ENCODE measurements at places on chromosomes 1 and 21. TPM values are rescaled to one million over a fixed set of nuclear protein-coding genes. Genes with fewer than 3 reads are reported as not detected.

KLHDC9 gene
- 0.18 TPM for total RNA-seq

CSMD2 gene
- total RNA-seq, result 0.28 TPM

SPATA1 gene
- under 0.01 TPM for total RNA-seq

PLD5 gene
- total RNA-seq, result not detected

OR2M3 gene
- total RNA-seq, result not detected

CCDC27 gene
- total RNA-seq, result not detected

LHX8 gene
- total RNA-seq, result not detected

ADAM15 gene
- total RNA-seq, result 29.7 TPM

GRCh38 chr1:239288820-239289554 is 97.4 kb upstream of the CHRM3 start:
- DNase-seq, result no peak

- no peak for DNase-seq
These were observed 83.6 kb downstream of the ST6GALNAC3 start for GRCh38 chr1:76158126-76158525.

- DNase-seq, result peak; percentile 97
These were observed 30.0 kb upstream of the S100A7 start for GRCh38 chr1:153490272-153491051.

- no peak for DNase-seq
These were observed 75.1 kb downstream of the ARHGEF10L start for GRCh38 chr1:17614586-17614985.

- DNase-seq, result peak; percentile 54
These were observed 88.2 kb upstream of the ABCD3 start for GRCh38 chr1:94329986-94330385.

- DNase-seq, result no peak
These were observed 28.3 kb upstream of the RCSD1 start for GRCh38 chr1:167601442-167602383.

DNA sequence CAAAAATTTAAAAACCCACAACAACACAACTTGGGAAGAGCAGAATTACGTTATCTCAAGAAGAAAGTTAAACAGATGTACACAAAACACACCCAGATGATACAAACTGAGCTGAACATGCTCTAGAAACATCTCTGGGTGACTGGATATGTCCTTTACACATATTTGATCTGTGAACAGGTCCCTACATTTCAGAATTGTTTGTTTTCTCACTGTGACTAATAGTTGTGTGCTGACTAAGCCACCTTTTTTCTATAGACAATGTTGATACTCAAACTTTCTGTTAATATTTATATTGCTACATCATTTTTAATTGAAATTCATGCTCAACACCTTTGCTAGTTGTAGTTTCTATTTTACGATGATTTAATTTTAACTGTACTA is 1.0 kb upstream of the F11R start:
- DNase-seq, result peak; percentile 33

- no peak for DNase-seq
These were observed 14.4 kb downstream of the INAVA start for GRCh38 chr1:200909071-200909470.

GRCh38 chr1:33768106-33768505 is 95.8 kb upstream of the HMGB4 start:
- no peak for DNase-seq

DNA sequence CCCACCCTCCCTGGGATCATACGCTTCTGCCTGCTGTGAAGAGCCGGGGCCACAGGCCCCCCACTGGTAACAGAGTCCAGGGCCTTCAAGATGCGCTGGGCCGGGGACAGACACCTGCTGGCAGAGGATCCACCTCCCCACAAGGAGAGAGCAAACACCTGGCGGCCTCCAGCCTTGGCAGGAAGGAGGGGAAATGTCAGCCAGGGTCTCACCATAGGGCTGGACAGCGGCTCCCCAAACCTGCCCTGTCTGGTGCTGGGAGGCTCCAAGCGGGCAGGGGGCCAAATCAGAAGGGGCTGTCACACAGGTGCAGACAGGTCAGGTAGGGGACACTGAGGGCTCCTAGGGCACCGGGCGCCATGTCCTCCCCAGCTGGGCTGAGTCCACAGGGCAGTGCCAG is 58.9 kb downstream of the KCNAB2 start:
- DNase-seq, result no peak

DNA sequence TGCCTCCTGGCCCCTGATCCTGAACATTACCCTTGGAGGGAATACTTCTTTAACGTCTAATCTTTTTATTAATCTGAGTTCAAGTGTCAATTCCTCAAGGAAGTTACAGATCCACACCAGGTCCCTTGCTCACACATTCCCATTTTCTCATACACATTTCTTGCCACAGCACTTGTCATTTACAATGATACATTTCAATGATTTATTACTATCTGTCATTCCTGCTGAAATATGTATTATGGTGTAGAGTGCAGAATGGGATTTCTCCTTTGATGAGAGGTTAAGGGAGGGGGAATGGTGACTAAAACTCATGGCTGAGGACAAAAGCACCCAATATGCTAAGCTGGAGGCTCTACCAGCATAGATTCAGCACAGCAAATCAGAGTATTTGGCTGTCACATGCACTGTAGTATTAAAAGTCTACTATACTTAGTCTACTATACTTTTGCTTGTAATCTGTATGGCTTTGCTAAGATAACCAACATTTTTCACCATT is 982.5 kb downstream of the TTLL7 start:
- no peak for DNase-seq

GRCh38 chr1:54815086-54815876 is 14.2 kb upstream of the TTC22 start:
- DNase-seq, result no peak

- DNase-seq, result no peak
These were observed 66.1 kb downstream of the IARS2 start for GRCh38 chr1:220160027-220160426.

GRCh38 chr1:112833806-112834205 is 118.7 kb upstream of the PPM1J start:
- DNase-seq, result peak; percentile 43

GRCh38 chr1:56817716-56818463 is 1.3 kb downstream of the FYB2 start:
- no peak for DNase-seq

- DNase-seq, result no peak
These were observed 143.5 kb downstream of the C1orf94 start for GRCh38 chr1:34320053-34320669.

GRCh38 chr1:1975535-1975934 is 28.1 kb downstream of the CFAP74 start:
- no peak for DNase-seq

- peak; percentile 80 for DNase-seq
These were observed 1.9 kb downstream of the EIF4G3 start for GRCh38 chr1:21174654-21175323.

GRCh38 chr1:15160626-15161025 is 7.1 kb downstream of the TMEM51 start:
- no peak for DNase-seq

DNA sequence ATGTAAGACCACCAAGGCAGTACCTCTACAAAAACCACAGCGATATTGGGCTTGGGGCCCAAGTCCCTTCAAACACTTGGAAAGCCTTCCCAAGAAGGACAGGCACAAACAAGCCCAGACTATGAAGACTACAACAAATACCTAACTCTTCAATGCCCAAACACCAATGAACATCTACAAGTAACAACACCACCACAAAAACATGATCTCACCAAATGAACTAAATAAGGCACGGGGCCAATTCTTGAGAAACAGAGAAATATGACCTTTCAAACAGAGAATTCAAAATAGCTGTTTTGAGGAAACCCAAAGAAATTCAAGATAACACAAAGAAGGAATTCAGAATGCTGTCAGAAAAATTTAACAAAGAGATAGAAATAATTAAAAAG is 86.8 kb downstream of the COL24A1 start:
- DNase-seq, result peak; percentile 45

DNA sequence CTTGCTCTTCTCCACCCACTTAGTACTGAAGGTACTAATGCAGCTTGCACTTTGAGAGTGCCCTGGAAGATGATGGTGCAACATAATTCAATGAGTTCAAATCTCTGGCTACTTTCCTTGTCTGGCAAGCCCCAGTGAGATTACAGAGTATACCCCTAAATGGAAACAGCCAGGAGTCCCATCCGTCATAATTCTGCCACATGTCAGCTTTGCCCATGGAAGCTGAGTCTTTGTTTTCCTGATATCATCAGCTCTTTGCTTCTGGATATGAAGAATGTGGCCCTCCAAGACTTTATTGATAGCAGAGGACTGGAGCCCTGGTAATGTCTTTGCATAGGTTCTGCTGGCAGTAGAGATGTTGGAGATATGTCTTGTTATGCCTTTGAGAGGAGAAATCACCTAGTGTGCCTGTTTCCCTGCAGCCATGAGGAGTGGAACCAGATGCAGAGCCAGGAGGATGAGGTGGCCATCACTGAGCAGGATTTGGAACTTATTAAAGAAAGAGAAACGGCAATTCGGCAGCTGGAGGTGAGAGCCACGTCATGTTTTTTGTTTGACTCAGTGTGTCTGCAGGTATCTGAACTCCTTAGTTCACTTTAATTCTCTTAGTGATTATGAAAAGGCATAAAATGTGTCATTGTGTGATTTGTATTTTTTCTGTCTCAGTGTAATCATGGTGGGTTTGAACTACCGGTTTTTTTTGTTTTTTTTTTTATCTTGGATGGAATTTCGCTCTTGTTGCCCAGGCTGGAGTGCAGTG is 18.7 kb upstream of the PPP1R8 start:
- no peak for DNase-seq

GRCh38 chr1:119294199-119294598 is 74.4 kb upstream of the HAO2 start:
- DNase-seq, result no peak

- DNase-seq, result peak; percentile 6
These were observed 1.9 kb downstream of the PUM1 start for GRCh38 chr1:31063631-31064030.

Data from IMR-90 (cell line).